ENCODE measurements at places on chromosomes 5 and 9. TPM values are rescaled to one million over a fixed set of nuclear protein-coding genes. Genes with fewer than 3 reads are reported as not detected.

GRCh38 chr9:114049441-114050225 lies 28.5 kb downstream of the AMBP start:
- no peaks in the 10 kb centered on the region for H3K36me3 ChIP-seq
- no peak overlapping the region for H3K27ac ChIP-seq
- no peaks in the 10 kb centered on the region for H3K27me3 ChIP-seq
- peak; percentile 46 for DNase-seq
- H3K4me1 ChIP-seq = no peaks in the 10 kb centered on the region

GRCh38 chr5:149195962-149196361 lies 54.7 kb downstream of the ABLIM3 start:
- peak overlapping the region; percentile 22 for H3K27ac ChIP-seq
- no peaks in the 10 kb centered on the region for H3K36me3 ChIP-seq
- no peak overlapping the region for H3K4me3 ChIP-seq
- no peaks in the 10 kb centered on the region for H3K4me1 ChIP-seq

DNA sequence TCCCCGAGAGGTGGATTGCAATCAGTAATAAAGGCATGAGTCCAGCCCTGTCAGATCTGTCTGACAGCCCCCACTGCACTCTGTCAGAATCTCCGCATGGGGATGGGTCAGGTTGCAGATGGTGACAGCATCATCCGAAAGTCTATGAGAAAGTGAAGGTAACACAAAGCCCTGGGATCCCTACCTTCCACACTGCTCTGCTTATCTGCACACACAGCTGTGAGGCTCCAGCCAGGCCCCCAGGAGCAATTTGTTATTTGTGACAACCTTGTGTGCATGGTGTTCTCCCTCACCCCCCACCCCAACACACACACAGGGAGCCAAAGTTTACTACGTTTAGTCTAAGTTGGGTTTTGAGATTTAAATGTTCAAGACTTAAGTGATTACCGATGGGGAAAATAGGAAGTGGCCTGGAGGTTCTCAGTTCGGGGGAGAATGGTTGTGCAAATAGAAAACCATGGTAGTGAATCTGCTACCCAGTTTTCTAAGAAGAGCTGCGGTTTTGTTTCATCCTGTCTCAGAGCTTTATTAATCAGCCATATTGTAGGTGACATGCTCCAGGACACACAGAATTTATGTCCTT lies 92.7 kb downstream of the SV2C start:
- H3K27me3 ChIP-seq = no peaks in the 10 kb centered on the region
- no peak overlapping the region for H3K27ac ChIP-seq
- no peaks in the 10 kb centered on the region for H3K4me1 ChIP-seq
- no peak overlapping the region for H3K4me3 ChIP-seq
- H3K36me3 ChIP-seq = no peaks in the 10 kb centered on the region
- no peak for DNase-seq

GPR151 gene
- not detected for total RNA-seq

DNA sequence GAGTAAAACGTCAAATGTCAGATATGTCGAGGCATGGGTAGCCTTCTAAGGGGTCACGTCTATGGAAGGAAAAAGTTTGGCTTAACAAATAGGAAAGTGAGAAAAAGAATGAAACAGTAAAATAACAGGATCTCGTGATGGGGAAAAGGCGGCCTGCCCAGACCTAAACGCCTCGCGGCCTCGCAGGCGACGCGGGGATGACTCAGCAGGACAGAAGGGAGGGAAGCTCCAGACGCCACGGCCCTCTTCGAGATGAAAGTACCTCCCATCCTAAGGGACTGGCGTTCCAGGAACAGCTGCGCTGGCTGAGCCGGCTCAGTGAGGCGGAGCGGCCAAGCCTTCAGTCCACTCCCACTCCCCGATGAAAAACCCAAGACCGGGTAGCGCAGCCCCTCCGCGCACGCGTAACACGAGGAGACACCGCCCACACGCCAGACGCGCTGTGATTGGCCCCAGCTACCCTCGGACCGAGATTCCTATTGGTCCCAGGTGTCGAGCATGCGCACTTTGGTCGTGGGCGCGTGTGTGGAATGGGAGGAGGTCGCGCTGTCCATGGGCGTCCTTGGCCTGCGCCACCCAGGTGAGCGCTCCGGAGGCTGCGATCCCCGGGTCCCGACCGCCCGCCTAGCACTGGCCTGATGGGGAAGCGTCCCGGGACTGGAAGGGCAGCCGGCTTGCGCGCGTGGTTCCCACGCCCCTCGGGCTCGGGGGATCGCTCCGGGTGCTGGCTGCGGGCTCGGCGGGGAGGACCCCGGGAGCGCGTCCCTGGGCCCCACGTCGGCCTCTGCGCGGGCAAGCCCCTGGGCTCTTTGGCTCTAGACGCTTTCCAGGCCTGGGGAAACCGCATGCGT lies 588.5 kb downstream of the MTRR start:
- H3K36me3 ChIP-seq = no peaks in the 10 kb centered on the region
- peak overlapping the region; percentile 80 for H3K4me3 ChIP-seq
- H3K4me1 ChIP-seq = no peaks in the 10 kb centered on the region
- peak overlapping the region; percentile 88 for H3K27ac ChIP-seq
- peak; percentile 96 for DNase-seq
- no peaks in the 10 kb centered on the region for H3K27me3 ChIP-seq

SLC25A2 gene
- total RNA-seq = 0.98 TPM

ASTN2 gene
- total RNA-seq = 9.1 TPM

TCF7 gene
- total RNA-seq = 6.6 TPM

TMEM8B gene
- 7.9 TPM for total RNA-seq

PCDHGA8 gene
- total RNA-seq = 2.6 TPM

CTNND2 gene
- total RNA-seq = 6.0 TPM

- DNase-seq = no peak
- H3K4me1 ChIP-seq = no peaks in the 10 kb centered on the region
- H3K36me3 ChIP-seq = no peaks in the 10 kb centered on the region
Measured at GRCh38 chr9:91122755-91123154, 239.0 kb downstream of the AUH start.

DNA sequence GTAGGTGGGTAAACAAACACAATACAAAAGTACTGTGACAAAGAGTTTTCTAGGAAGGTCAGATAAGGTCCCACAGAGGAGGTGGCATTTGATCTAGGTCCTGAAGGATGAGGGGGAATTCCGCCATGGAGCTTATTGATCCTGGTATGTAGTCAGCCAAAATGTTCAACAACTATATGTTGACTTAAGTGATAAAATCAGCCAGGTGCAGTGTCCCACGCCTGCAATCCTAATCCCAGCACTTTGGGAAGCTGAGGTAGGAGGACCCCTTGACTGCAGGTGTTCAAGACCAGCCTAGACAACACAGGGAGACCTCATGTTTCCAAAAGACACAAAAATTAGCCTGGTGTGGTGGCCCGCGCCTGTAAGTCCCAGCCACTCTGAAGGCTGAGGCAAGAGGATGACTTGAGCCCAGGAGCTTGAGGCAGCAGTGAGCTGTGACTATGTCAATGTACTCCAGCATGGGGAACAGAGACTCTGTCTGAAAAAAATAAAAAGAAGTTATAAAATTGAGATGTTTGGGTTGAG lies 46.4 kb upstream of the PLIN2 start:
- no peaks in the 10 kb centered on the region for H3K4me1 ChIP-seq
- H3K27ac ChIP-seq = no peak overlapping the region
- no peak for DNase-seq
- H3K4me3 ChIP-seq = no peak overlapping the region
- H3K27me3 ChIP-seq = no peaks in the 10 kb centered on the region

- H3K36me3 ChIP-seq = no peaks in the 10 kb centered on the region
- H3K27me3 ChIP-seq = no peaks in the 10 kb centered on the region
- no peak for DNase-seq
- no peak overlapping the region for H3K4me3 ChIP-seq
Measured at GRCh38 chr5:9977070-9977469, 272.6 kb downstream of the ATPSCKMT start.

FBXL7 gene
- total RNA-seq = 17.3 TPM

- H3K4me1 ChIP-seq = no peaks in the 10 kb centered on the region
- H3K36me3 ChIP-seq = no peaks in the 10 kb centered on the region
- DNase-seq = no peak
- no peaks in the 10 kb centered on the region for H3K27me3 ChIP-seq
- no peak overlapping the region for H3K27ac ChIP-seq
Measured at GRCh38 chr9:73265876-73266275, 114.2 kb downstream of the ANXA1 start.

CA9 gene
- not detected for total RNA-seq

GRCh38 chr9:5714501-5715401 lies 85.8 kb downstream of the RIC1 start:
- no peaks in the 10 kb centered on the region for H3K4me1 ChIP-seq
- no peak for DNase-seq
- no peaks in the 10 kb centered on the region for H3K27me3 ChIP-seq
- H3K4me3 ChIP-seq = no peak overlapping the region
- H3K36me3 ChIP-seq = no peaks in the 10 kb centered on the region

GRCh38 chr5:52710310-52710971 lies 77.3 kb upstream of the ITGA1 start:
- DNase-seq = no peak
- H3K27me3 ChIP-seq = no peaks in the 10 kb centered on the region
- H3K36me3 ChIP-seq = no peaks in the 10 kb centered on the region
- H3K4me1 ChIP-seq = no peaks in the 10 kb centered on the region
- no peak overlapping the region for H3K27ac ChIP-seq

GRCh38 chr5:40502736-40503135 lies 177.0 kb upstream of the PTGER4 start:
- H3K36me3 ChIP-seq = no peaks in the 10 kb centered on the region
- no peak for DNase-seq
- no peaks in the 10 kb centered on the region for H3K27me3 ChIP-seq
- H3K4me3 ChIP-seq = no peak overlapping the region
- H3K27ac ChIP-seq = no peak overlapping the region
- H3K4me1 ChIP-seq = no peaks in the 10 kb centered on the region

DNA sequence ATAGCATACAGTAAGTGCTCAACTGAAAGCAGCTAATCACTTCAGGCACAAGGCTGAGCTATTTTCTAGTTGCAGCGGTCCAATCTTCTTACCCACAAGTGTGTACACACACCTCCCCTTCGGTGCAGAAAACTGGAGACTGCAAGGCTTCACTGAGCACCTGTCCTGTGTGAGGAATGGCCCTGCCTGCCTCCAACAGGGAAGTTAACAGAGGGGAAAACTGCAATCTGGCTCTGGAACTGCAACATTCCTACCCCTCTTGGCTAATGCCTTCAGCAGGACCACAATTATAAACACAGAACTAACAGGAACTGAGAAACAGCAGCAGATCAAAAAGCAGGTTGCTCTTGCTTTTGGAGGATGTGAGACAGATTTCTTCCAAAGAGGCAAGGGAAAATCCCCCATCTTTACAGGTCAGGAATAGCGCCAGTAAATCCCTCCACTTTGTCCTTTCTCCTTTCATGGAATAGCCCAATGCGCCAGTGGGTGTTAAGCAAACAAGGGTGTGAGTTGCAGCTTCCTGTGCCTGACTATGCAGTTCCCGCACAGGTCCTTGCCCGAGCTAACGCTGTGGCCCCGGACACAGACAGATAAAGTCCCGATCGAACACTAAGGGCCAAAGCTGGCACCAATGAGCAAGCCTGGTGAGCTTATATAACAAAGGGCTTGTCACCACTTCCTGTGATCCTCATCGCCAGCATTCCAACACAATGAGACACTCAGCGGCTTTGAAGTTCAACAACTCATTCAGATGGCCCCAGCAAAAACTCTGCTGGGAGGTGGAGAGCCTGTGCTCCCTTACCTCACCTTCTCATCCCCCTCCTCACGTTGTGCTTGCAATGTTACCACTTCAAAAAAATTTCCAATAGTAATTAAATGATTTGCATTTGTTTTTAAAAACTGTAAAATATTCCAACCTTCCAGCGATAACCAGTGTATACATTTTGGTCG lies 21.5 kb downstream of the SHB start:
- peak overlapping the region; percentile 89 for H3K27ac ChIP-seq
- H3K36me3 ChIP-seq = no peaks in the 10 kb centered on the region
- peak; percentile 88 for DNase-seq
- H3K4me1 ChIP-seq = no peaks in the 10 kb centered on the region
- H3K4me3 ChIP-seq = peak overlapping the region; percentile 24

EGFL7 gene
- total RNA-seq = 138 TPM

TNFSF8 gene
- total RNA-seq = 9.8 TPM

GRCh38 chr5:96703995-96704394 lies 41.8 kb downstream of the CAST start:
- no peak for DNase-seq
- H3K36me3 ChIP-seq = no peaks in the 10 kb centered on the region
- H3K27ac ChIP-seq = peak overlapping the region; percentile 98
- H3K4me3 ChIP-seq = peak overlapping the region; percentile 77
- no peaks in the 10 kb centered on the region for H3K27me3 ChIP-seq

GRCh38 chr5:132435886-132436285 lies 54.7 kb downstream of the IRF1 start:
- no peak for DNase-seq
- H3K4me1 ChIP-seq = peaks cover 5% of the 10 kb centered on the region
- no peaks in the 10 kb centered on the region for H3K27me3 ChIP-seq
- H3K4me3 ChIP-seq = no peak overlapping the region

ANKRD20A1 gene
- total RNA-seq = 0.16 TPM

GCNT1 gene
- total RNA-seq = 16.5 TPM

PFN3 gene
- not detected for total RNA-seq

PCDHGA4 gene
- 5.3 TPM for total RNA-seq

- no peaks in the 10 kb centered on the region for H3K4me1 ChIP-seq
- H3K27ac ChIP-seq = no peak overlapping the region
- H3K36me3 ChIP-seq = no peaks in the 10 kb centered on the region
- H3K27me3 ChIP-seq = no peaks in the 10 kb centered on the region
- no peak for DNase-seq
Measured at GRCh38 chr5:143521846-143522400, 118.4 kb upstream of the NR3C1 start.

DNA sequence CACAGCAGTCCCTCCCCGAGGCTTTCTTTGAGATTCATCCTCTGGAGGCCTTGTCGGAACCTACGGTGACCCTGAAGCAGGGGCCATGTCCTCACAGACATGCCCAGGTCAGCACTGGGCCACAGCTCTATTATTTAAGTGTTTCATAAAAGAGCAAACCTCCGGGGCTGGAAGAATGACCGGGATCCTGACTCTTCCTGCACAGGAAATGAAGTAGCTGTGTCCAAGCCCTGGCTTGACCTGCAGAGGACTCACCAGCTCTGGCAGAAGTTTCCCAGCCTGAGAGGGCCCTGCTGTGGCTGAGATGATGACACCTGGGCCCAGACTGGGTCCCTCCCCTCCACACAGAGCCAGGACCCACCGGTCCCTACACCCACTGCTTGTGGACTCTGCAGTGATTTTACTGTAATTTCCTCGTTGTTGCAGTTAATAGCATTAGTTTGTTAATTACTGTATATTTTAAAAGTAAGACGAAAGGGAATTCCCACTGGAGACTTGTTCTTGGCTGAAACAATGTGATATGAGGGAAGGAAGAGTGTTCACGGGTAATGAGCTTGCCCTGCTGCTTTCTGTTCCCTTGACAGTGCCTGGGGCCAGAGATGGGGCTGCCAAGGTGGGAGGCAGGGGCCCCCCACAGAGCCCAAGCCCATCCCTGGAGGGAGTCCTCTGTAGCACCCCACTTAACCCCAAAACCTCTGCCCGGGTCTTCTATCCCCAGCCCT lies 72.2 kb downstream of the PCDH1 start:
- DNase-seq = no peak
- no peak overlapping the region for H3K4me3 ChIP-seq
- no peaks in the 10 kb centered on the region for H3K27me3 ChIP-seq
- peak overlapping the region; percentile 5 for H3K27ac ChIP-seq
- no peaks in the 10 kb centered on the region for H3K4me1 ChIP-seq
- H3K36me3 ChIP-seq = no peaks in the 10 kb centered on the region

Data from breast epithelium (tissue), 4 donors.